ENCODE measurements at places on chromosomes 7 and 10.

DNA sequence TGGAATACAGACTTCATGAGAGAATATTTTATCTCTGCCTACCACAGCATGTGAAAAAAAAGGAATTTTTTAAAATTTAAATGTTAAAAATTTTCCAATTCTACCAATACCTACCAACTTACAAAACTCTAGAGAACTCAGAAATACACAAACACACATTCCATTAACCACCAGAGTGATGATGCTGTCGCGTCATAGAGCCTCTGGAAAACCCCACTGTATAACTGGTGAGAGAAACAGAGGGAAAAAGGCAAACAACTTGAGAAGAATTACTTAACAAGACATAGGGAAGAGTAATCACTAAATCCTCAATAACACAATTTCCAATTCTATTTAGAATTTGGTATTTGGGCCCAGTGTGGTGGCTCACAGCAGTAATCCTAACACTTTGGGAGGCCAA, 6.2 kb upstream of the SPOCK2 start:
- DNase-seq = no peak

DNA sequence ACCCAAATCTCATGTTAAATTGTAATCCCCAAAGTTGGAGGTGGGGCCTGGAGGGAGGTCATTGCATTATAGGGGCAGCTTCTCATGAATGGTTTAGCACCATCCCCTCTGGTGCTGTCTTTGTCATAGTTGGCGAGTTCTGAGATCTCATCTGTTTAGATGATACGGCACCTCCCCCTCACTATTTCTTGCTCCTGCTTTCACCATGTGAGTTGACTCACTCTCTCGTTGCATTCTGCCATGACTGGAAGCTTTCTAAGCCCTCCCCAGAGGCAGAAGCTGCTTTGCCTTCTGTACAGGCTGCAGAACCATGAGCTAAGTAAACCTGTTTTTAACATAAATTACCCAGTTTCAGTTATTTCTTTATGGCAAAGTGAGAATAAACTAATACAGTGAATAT, 18.9 kb upstream of the ZNF138 start:
- no peak for DNase-seq

DNA sequence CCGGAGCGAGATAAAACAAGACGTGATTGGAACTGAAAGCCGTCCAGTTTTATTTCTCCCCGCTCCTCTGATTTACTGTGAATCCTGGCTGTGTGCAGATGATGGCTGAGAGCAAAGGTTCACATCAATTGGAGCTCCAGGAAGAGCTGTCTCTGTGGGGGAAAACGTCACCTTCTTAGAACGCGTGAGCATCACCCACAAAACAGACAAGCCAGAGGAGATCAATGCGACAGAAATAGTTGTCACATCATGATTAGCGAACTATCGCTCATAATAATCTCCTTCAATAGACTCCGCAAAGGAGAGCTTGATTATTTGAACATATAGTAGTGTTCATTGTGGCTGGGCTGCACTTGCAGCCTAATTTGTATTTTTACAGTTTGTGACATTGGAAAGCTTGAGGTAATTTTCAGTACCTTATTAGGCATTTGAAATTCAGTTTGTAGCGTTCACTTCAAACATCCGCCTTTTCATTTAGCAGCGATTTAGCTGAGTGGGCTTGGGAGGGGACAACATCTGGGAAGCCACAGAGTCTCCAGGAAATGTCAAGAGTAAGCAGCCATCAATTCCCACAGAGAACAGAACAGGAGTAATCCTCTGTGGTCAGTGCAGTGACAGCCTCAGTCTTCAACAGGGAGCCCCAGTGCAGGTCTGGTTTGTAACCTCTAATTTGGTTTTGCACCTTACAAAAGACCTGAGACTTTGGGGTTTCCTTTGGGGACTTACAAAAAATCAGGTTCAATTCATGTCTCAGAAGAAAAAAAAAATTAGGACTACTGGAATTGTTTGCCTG, 276.8 kb upstream of the PFKP start:
- no peak for DNase-seq

- no peak for DNase-seq
Observed at GRCh38 chr7:137715533-137715932, 131.2 kb downstream of the DGKI start.

- DNase-seq = no peak
Observed at GRCh38 chr7:111290419-111290818, 199.5 kb downstream of the LRRN3 start.

DNA sequence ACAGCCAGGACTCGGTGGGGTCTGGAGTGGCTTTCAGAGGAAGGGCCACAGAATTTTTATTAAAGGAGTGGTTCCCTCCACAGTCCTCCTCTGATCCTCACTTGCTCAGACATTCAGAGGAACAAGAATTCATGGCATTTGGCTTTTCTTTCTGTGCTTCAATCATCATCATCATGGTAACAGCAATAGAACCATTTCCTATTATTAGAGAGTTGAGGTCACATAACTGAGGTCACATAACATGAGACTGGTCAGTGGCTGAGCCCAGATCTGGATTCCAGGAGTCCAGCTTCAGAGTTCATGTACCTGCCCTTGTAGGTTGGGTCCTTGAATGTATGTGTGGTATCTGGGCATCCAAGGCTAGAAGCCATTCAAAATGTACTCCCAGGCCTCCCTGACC, 177.3 kb upstream of the GRB10 start:
- DNase-seq = no peak

DNA sequence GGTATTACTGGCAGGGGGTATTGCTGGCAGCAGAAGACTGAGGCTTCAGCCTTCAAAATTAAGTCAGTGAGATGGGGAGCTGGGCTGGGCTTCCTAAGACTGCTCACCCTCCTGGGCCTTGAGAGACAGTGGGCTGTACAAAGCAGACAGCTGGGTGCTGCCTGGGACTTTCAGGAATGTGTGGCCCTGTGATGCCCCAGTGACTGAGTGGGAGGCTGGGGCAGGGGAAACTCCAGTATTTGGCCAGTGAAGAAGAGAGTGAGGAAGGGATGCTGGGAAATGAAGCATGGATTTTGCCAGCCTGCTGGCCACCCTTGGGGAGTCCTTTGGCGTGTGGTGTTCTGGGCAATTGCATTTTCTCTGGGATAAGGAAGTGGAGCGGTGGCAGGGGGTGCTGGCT, 442 bp downstream of the ANKRD2 start:
- no peak for DNase-seq

GRCh38 chr7:36015733-36016132, 137.3 kb upstream of the EEPD1 start:
- DNase-seq = no peak

GRCh38 chr10:113788604-113789083, 37.2 kb downstream of the PLEKHS1 start:
- DNase-seq = no peak

DNA sequence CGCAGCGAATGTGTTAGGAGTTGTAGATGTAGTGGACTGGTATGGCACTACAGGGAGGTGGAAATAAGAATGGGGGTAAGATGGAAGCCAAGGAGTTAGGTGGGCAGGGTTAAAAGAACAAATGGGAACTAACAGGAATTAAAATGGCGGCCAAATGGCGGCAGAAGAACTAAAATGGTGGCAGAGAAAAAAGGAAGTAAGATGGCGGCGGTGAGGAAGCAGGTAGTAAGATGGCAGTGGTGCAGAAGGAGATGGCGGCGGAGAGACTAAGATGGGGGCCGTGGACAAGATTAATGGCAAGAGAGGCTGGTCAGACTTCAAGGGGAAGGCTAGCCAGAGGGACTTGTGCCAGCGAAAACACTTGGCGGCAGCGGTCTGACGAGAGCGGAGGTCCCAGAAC, 44.5 kb downstream of the ZNF138 start:
- DNase-seq = no peak

DNA sequence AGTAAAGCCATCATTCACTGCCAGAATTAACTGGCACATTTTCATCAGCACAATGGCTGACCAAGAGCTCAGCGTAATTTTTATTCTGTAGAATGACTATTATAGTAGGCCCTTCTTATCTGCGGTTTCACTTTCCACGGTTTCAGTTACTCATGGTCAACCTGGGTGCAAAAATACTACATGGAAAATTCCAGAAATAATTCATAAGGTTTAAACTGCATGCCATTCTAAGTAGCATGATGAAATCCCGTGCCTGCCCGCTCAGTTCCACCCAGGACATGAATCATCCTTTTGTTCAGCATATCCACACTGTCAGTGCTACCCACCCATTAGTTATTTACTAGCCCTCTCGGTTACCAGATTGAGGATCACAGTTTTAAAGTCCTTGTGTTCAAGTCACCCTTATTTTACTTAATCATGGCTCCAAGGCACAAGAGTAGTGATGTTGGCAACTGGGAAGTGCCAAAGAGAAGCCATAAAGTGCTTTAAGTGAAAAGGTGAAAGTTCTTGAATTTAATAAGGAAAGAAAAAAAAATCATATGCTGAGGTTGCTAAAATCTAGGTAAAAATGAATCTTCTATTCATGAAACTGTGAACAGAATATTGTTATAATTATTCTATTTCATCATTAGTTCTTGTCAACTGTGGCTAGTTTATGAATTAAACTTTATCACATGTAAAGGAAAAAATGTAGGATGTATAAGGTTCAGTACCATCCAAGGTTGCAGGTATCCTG, 204.9 kb downstream of the DOCK4 start:
- DNase-seq = no peak

- DNase-seq = no peak
Observed at GRCh38 chr10:132713421-132714095, 72.4 kb downstream of the NKX6-2 start.

DNA sequence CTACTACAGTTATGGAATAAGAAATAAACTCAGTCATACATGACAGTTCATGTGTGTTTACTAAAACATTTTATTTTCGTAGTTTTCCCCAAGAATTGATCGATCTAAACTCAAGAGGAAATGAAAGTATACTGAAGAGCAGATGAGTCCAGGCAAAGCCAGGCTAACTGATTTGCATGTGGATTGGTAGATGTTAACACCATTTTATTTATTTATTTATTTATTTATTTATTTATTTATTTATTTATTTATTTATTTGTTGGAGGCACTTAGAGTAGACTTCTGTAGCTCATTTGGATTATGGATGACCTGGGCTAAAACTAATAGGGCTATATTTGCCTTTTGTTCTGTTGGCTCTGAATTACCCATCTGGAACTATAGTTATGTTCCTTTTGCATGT, 68.5 kb upstream of the DKK1 start:
- DNase-seq = no peak

GRCh38 chr7:99095698-99096097, 48.2 kb downstream of the SMURF1 start:
- no peak for DNase-seq

DNA sequence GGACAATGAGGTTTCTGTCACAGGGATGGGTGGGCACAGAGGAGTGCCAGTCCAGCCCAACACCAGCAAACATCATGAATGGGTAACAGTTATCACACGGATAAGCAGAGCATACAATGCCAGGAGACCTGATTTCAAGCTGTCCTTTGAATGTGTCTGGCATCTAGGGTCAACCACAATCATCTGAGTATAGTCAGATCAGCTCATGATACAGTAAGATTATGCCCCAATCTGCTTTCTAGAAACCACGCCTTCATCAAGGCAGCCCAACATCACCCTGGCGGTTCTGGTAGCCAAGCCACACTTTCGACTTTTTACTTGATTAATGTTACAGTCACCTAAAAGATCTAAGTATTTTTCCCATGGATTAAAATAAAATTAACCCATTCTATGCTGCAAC, 10.5 kb downstream of the FAM171A1 start:
- DNase-seq = no peak

DNA sequence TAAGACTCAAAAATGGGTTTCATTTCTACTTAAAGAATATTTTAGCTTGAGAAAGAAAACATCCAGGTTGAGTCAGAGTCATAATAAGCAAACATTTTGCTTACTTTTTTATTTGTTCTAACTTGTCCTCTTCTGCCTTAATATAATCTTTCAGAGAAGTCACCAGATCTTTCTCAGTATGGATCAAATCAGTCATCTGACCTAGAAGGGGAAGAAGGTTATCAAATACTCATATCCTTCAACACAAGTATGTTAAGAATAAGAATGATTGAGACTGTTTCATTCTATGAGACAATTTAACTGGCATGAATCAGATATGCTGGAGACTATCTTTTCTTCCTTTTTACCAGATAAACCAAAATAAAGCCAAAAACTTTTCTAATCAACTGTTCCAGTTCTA, 23.0 kb downstream of the P4HA1 start:
- no peak for DNase-seq

DNA sequence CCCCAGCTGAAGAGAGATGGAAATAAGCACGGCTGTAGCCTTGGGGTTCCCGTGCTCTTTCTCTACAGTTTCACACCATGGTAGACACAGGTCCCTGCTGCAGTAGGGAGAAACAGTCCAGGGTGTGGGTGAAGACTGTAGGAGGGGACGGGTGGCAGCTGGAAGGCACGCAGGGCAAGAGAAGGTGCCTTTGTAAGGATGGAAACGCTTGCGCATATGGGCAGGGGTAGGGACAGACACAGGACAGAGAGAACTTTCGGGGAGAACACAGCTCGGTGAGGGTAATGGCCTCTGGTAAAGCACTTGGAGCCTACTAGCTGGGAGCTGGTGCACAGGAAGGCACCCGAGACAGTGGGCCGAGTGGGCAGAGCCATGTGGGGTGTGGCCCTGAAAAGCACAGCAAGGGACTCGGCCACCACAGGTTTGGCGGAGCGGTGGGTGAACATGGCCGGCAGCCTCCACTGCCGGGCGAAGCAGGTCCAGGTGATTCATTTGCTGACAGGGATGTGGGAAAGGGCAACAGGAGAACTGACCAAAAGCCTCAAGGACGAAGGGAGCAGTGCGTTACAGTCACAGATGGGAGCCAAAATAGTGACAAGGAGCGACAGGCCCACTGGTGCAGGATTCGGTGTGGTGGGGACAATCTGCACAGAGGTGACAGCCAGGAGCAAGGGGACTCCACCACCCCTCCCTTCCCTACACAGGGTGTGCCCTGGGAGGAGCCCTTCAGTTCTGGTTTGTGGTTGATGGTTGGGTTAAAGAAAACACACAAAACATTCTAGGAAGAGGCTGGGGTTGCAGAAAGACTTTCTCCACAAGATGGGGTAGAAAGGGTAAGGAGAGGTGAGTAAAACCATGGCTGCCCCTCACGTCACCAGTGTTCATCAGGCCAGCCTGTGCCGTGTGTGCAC, 97.1 kb downstream of the VOPP1 start:
- DNase-seq = no peak

DNA sequence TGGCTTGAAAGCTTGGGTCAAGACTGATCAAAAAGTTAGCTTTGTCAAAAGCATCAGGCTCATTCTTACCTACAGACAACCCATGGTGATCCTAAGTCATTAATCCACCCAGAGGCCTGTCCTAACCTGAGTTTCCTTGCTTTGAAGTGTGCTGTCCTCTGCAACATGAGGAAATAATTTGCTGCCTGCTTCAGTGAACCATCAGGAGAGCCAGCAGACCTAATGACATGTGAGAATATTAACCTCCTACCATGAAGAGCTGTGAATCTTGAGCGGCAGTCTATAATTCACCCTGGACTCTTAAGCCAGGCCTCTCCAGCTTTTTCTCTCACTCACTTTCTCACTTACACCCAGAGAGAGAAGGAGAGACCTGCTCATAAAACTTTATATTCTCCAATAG, 590.0 kb downstream of the LRMDA start:
- DNase-seq = no peak

GRCh38 chr10:114061789-114062188, 18.1 kb downstream of the ADRB1 start:
- no peak for DNase-seq

GRCh38 chr7:8908889-8909288, 475.5 kb downstream of the NXPH1 start:
- DNase-seq = no peak

Measured in stimulated activated CD8-positive, alpha-beta memory T cell treated with anti-CD3 and anti-CD28 coated beads, Interleukin-2, amount 100 ng/mL, for 1 hour (primary cell).